Lower leg skin (tissue), 4 donors: ENCODE measurements at places on chromosomes 13 and 19. TPM values are rescaled to one million over a fixed set of nuclear protein-coding genes. Genes with fewer than 3 reads are reported as not detected.

- no peak for DNase-seq
Observed at GRCh38 chr19:632579-633067, 714 bp downstream of the POLRMT start.

GRCh38 chr13:106772006-106772601 is 204.2 kb upstream of the ARGLU1 start:
- DNase-seq, result no peak

DNA sequence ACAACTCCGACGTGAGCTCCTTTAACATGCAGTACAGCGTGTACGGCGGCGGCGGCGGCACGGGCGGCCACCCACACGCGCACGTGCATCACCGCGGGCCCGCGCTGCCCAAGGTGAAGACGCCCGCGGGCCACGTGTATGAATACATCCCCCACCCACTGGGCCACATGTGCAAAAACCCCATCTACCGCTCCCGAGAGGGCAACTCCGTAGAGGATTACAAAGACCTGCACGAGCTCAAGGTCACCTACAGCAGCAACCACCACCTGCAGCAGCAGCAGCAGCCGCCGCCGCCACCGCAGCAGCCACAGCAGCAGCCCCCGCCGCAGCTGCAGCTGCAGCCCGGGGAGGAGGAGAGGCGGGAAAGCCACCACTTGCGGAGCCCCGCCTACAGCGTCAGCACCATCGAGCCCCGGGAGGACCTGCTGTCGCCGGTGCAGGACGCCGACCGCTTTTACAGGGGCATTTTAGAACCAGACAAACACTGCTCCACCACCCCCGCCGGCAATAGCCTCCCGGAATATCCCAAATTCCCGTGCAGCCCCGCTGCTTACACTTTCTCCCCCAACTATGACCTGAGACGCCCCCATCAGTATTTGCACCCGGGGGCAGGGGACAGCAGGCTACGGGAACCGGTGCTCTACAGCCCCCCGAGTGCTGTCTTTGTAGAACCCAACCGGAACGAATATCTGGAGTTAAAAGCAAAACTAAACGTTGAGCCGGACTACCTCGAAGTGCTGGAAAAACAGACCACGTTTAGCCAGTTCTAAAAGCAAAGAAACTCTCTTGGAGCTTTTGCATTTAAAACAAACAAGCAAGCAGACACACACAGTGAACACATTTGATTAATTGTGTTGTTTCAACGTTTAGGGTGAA is 6.6 kb downstream of the SLITRK5 start:
- DNase-seq, result peak; percentile 80

- no peak for DNase-seq
Observed at GRCh38 chr13:32045982-32046785, 14.6 kb downstream of the FRY start.

DNA sequence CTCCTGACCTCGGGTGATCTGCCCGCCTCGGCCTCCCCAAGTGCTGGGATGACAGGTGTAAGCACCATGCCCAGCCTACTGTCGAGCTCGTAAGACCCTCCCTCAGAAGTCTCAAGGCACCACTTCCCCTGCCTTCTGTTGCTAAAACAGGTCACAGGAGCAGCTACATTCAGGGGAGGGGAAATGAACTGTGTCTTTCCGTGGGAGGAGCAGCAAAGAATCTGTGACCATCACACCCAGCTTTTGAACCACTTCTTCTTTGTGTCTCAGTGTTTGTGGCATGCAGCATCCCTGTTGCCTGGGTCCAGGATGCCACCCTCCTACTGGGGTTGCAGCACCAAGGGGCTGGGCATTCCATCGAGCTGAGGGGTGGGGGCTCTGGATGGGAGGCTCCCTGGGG is 7.7 kb upstream of the CSNK1G2 start:
- no peak for DNase-seq

DNA sequence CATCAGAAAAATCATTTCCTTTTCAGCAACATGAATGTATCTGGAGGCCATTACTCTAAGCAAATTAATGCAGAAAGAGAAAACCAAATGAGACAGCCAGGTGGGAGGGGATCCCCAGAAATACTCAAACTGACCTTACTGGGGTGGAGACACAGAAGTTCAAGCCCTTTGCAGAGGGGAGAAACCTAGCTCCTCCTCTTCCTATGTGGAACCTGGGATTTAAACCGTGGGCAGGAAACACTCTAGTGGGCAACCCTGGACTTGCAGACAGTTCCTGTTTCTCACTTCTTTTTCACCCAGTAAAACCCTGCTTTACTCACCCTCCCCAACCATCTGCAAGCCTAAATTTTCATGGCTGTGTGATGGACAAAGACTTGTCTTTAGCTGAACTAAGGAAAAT is 61.3 kb downstream of the SLITRK6 start:
- DNase-seq, result no peak

FEM1A gene
- total RNA-seq, result 52.1 TPM
